ENCODE measurements at places on chromosomes 13 and 19. TPM values are rescaled to one million over a fixed set of nuclear protein-coding genes. Genes with fewer than 3 reads are reported as not detected.

The MBD3L5 gene
- total RNA-seq, result not detected

The FCAR gene
- total RNA-seq, result not detected

The ANGPTL8 gene
- total RNA-seq, result not detected

The LAIR2 gene
- total RNA-seq, result not detected

The PRODH2 gene
- not detected for total RNA-seq
